IPS-NIHi11 (cell line): ENCODE measurements at places on chromosomes 7 and 10.

GRCh38 chr7:37230221-37230620, 218.4 kb downstream of the ELMO1 start:
- DNase-seq, result peak; percentile 8

GRCh38 chr10:89078724-89079672, 88.4 kb downstream of the FAS start:
- DNase-seq, result no peak

DNA sequence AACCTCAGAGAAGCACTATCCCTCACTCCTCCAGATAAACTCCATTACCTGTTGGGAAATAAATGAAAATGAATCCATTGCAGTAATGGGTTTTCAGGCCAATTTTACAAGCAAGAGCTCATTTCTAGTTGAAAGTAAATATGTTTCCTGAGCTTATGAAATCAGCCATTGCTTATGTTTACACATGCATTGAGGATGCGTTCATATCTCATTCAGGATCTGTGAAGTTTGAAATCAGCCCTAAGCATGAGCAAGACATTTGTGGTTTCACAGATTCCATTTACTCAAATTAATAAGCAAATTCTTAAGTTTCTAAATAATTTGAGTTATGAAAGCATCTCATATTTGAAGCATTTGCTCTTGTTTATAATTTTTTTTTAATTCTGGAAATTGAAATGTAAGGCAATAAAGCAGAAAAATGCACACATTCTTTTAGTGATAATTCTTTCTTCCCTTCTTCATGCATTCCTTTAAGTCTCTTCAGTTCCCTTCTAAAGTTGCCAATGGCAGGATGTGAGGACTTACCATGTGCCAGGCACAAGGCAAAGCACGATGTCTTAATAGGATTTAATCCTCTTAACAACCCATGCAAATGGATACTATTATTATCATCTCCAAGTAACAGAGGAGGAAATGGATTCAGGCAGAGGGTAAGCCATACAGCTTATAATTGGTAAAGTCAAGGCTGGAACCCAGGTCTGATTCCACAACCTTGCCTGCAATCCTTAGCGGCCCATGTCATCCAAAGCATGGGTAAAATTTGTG, 35.0 kb upstream of the CTTNBP2 start:
- DNase-seq, result no peak

- no peak for DNase-seq
These were observed 62.1 kb downstream of the PAPSS2 start for GRCh38 chr10:87721781-87722180.

- no peak for DNase-seq
These were observed 595.6 kb downstream of the GRM8 start for GRCh38 chr7:126657137-126657536.

- DNase-seq, result no peak
These were observed 45.7 kb downstream of the PAPSS2 start for GRCh38 chr10:87705339-87705738.

GRCh38 chr7:45993621-45994020, 72.5 kb upstream of the IGFBP3 start:
- DNase-seq, result no peak

DNA sequence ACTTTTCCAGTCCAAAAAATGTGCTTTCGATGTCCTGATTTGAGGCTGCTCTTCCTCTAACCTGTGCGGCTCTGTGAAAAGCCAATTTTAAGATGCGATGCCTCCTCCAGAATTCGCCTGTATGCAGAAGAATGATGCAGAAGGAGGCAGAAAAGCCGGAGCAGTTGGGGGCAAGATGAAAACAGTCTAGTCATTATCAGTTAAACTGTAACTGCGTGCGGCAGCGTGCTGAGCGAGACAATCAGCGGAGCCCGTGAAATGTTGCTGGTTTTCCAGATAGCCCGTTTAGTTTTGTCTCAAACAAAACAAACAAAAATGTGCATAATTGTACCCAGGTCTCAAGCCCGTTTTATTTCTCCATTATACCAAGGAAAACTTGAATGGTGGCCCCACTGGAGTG, 137.0 kb upstream of the FGFR2 start:
- DNase-seq, result no peak

- no peak for DNase-seq
These were observed 124.5 kb downstream of the SEMA3E start for GRCh38 chr7:83524277-83525075.

- peak; percentile 49 for DNase-seq
These were observed 25.6 kb downstream of the TMEM196 start for GRCh38 chr7:19747740-19748339.

- DNase-seq, result peak; percentile 65
These were observed 26.5 kb upstream of the TRIL start for GRCh38 chr7:28984631-28985030.

DNA sequence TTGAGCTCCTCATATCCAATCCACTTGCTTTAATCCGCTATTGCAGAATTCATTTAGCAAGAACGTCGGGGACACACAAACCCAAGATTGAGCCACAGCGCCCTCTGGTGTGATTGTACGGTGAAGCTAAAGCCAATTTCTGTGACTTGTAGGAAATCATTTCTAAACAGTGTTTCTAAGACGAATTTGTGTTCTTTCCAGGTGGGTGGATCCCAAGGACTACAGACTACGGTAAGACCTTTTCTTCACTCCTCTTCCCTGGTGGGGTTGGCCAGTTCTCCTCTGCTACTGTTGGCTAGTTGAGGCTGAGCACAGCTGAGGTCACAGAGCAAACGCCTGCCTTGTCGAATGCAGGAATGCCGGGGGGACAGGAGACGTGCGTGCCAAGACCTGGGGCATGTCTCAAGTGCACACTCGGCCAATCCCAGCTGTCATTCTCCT, 5.2 kb downstream of the DMBT1 start:
- DNase-seq, result peak; percentile 71

GRCh38 chr7:12217311-12217710, 6.2 kb downstream of the TMEM106B start:
- DNase-seq, result no peak

DNA sequence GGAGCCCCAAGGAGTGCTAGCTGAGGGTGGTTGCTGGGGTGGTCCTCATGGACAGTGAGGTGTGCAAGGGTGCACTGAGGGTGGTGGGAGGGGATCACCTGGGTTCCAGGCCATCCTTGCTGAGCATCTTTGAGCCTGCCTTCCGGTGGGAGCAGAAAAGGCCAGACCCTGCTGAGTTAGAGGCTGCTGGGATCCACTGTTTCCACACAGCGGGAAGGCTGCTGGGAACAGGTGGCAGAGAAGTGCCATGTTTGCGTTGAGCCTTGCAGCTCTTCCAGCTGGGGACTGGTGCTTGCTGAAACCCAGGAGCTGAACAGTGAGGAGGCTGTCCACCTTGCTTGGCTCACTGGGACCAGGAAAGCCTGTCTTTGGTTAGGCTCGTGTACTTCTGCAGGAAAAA, 34.9 kb downstream of the PRF1 start:
- no peak for DNase-seq

- DNase-seq, result no peak
These were observed 15.1 kb downstream of the PSAP start for GRCh38 chr10:71835671-71836595.

- DNase-seq, result no peak
These were observed 2.8 kb upstream of the RSU1 start for GRCh38 chr10:16820018-16820417.

DNA sequence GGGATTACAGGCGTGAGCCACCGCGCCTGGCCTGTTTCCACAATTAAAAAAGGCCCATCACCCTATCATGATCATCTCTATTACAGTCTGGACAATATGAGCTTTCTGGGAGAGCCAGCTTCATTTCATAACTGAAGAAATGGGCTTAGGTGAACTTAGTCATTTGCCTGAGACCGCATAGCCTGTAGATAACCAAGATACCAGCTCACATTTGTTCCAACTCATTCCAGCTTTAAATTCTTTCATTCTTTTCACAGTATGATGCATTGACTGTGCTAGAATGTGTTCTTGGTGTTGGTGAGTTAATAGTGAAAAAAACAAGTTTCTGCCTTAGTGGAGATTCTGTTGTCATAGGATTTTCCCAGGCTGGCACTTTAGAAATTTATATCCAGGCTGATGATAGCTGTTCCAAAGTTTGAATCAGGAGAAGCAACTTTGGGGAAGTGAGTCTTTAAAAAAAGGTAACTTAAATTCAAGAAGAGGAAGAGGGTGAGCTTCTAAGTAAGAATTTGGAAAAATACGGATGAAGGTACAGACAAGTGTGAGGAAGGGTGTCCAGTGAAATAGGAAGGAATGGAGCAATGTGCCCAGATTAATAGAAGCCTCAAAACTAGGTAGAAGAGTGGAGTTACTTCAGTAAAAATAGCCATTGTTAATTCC, 2.1 kb upstream of the H2AZ2 start:
- DNase-seq, result no peak

DNA sequence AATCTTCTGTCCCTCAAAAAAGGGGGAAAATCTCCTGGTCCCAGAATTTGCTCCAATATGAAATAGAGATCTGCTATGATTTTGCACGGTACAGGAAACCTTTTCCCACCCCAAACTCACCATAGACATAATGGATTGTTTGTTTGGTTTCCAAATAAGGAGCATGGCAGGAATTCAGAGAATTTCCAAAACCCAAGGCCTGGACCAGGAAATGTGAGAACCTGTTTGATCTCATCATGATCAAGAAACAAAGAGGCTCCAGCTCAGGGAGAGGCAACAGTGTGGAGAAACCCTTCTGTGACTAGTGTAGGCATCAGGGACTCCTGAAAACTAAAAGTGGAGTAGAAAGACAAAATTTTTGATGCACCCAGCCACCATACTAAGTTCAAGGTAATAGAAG, 1548.1 kb upstream of the LRRTM3 start:
- DNase-seq, result peak; percentile 4

DNA sequence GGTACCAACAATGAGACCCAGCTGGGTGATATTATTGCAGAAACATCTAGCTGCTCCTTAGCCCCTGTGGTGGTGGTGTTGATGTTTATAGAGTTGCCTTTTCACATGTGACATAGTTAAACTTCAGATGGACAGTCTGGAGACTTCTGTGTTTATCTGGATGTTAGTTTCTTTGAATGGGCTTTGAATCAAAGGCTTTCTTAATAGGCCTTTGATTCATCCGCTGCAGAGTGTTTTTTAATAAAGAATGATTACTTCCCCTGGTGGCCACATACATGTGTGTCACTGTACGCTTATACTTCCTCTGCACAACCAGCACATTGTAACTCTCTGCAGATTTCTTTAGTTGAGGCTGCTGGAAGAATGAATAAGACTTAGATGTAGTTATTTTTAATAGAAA, 221.0 kb downstream of the DYNC1I1 start:
- no peak for DNase-seq

- DNase-seq, result no peak
These were observed 17.4 kb downstream of the KPNA7 start for GRCh38 chr7:99190359-99191009.

- DNase-seq, result no peak
These were observed 34.1 kb upstream of the KCNMA1 start for GRCh38 chr10:77671594-77672252.

- DNase-seq, result no peak
These were observed 365.1 kb downstream of the AUTS2 start for GRCh38 chr7:69963393-69963792.

DNA sequence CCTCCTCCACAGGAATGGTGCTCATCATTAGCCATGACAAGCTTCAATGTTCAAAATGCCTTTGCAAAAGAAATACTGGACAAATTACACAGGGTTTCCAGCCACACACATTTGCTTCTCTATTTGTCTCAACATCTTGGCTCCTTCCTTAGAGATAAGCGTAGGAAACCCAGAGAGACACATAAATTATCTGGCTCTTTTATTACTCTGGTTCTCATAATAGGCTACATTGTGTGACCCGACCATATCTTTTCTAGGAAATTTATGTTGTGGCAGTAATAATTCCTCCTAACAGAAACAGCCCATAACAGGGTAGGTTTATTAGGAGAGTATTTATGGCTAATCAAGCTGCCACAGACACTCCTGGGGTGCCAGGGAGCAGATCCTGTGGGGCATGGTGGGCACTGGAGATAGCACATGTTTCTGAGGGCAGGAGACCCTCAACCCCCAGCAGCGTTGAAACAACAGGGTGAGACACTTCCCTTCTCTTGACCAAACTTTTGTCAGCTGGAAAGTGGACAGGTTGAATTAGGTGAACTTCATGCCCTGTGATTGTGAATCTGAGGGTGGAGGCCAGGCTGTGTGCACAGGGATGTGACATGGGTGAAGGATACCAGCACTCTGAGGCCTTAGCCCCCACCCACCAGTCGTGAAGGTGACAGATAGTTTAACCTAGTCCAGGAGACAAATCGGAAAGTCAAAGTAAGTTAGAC, 295.9 kb upstream of the ZNF32 start:
- no peak for DNase-seq

GRCh38 chr10:46220187-46220586, 66.6 kb upstream of the ANTXRL start:
- DNase-seq, result no peak

- no peak for DNase-seq
These were observed 85.2 kb upstream of the C1QL3 start for GRCh38 chr10:16606923-16607322.

- DNase-seq, result no peak
These were observed 125.9 kb upstream of the INSYN2A start for GRCh38 chr10:127322286-127322685.

GRCh38 chr7:19327018-19327417, 181.8 kb upstream of the FERD3L start:
- DNase-seq, result no peak

GRCh38 chr10:31322647-31323046, 3.6 kb downstream of the ZEB1 start:
- no peak for DNase-seq

DNA sequence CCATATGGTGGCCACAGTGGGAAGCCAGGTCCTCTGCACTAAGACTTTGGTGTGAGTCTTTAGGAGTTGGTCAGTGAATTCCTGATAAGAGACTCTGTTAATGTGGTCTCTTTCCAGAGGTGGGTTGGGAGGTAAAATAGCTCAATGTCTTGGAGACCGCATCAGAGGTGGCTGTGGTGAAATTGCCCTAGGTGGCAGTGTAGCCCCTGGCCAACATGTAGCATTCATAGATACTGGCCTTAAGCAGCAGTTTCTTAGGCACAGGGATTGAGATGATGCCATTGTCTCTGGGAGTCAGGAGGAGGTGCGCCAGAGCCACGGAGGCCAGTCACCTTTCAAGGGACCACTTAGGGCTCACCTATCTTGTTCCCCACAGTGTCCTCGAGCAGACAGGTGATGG, 202.8 kb downstream of the CREB5 start:
- peak; percentile 45 for DNase-seq

- DNase-seq, result peak; percentile 74
These were observed 11.1 kb upstream of the CRTAC1 start for GRCh38 chr10:98041352-98042043.
